ENCODE measurements at places on chromosomes 4 and X.

GRCh38 chrX:28981952-28982351 is 394.7 kb downstream of the IL1RAPL1 start:
- DNase-seq = no peak

GRCh38 chrX:38879631-38880220 is 78.5 kb downstream of the MID1IP1 start:
- no peak for DNase-seq

- no peak for DNase-seq
These were observed 25.6 kb upstream of the GPR78 start for GRCh38 chr4:8554555-8555100.

- DNase-seq = no peak
These were observed 512.0 kb upstream of the FAT1 start for GRCh38 chr4:187235456-187236170.

DNA sequence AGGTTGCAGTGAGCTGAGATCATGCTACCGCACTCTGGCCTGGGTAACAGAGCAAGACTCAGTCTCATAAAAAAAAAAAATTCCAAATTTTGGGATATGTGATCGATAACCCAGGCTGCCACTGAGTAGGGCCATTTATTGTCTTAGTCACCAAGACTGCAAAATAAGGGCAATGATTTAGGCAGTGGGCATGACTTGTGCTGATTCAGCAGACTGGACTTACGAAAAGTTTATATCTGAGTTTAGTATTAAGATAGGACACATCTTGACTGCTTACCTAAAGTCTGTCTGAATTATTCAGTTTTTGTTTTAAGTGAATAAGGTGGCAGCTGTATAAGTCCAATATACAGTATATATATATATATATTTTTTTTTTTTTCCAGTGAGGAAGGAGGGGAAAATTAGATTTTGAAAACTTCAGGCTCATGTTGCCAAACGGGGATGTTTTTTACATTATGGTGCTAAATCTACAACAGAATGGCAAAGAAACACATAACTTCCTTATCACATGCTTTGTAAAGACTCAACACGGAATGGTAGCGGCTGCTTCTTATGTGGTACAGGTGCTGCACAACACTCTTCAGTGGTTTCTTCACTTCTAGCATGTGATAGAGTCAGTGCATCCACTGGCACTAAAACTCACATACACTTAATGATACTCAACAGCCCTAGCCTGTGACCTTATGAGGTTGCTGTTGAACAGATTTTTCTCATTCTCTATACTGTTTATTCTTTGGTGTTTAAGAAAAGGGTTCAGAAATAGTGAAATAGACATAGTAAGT is 6.5 kb downstream of the TEX13D start:
- no peak for DNase-seq

GRCh38 chr4:3476341-3476747 is 13.2 kb downstream of the DOK7 start:
- DNase-seq = no peak

DNA sequence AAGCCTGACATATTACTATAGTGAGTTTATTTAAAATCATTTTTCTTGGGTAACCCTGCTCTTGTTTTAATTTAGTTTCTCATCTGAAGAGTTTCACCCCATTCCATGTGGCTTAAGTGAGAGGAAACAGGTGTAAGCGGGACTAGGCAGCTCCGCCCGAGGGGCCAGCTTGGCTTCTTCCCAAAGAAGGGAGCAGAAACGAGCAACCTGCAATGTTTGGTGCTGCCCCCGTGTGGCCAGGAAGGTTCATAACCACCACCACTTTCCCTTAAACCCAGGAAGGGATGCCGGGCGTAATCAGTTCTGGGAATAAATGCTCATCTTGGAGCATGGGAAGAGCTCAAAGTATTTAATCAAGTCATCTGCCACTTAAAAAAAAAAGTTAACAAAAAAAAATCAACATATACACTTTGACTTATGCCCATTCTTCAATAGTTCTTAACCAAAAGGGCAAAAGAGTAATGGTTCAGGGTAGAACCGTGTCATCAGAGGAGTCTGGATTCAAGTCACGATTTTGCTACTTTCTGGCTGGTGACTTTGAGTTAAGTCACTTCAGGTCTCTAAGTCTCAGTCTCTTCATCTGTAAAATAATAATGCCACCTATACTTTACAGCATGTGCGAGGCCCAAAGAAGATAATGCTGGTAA is 147.9 kb downstream of the NSUN7 start:
- peak; percentile 86 for DNase-seq

DNA sequence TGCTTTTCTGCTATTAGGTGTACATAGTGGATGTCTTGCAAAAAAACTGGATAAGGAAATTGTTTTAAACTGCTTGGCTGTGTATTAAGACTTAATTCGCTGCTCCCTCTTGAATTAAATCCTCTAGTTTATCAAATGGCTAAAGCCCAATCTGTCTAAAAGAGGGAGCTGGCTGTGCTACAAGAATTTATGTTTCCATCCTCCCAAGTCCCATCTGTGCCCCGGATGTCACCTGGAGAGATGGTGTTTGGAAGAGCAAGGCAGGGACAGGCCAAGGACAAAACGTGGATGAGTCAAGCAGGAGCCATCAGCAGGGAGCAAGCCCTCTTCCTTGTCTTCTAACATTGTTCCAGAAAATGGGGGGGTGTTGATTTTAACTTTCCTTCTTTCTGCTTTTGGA is 171.3 kb upstream of the LCORL start:
- DNase-seq = no peak

DNA sequence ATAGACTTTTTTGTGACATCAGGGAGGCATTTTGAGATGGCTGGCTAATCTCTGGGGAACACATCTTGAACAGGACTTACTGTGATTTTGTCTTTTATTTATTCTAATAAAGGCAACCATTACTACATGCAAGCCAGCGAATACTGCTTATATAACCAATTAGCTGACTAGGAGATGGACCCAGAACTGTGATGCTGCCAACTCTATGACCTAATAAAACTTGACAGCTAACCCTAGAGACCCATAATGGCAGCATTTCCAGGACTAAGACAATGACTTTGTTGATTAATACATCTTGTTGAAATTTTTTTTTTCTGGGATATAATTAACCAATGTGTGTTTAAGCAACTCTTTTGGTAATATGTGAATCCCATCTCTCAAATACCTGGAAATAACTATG is 584.6 kb downstream of the PRR32 start:
- DNase-seq = no peak

- DNase-seq = no peak
These were observed 57.3 kb upstream of the WDR19 start for GRCh38 chr4:39124885-39125599.

DNA sequence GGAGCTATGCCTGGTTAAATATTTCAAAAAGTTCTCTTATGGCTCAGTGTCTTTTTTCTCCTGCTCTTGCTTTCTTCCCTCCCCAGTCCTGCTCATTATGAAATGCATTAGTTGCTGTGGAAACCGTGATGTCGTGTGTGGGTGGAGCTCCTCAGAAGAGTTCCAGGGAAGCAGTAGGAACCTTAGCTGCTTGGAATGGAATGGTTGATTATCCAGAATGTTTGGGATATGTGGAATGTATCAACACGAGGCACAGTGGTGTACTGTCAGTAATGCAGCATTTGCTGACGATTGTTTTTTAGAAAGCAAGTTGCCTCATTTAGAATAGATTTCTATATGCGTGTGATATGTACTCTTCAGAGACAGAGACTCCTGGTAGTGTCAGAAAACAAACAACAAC is 333.2 kb downstream of the ARHGAP10 start:
- no peak for DNase-seq

DNA sequence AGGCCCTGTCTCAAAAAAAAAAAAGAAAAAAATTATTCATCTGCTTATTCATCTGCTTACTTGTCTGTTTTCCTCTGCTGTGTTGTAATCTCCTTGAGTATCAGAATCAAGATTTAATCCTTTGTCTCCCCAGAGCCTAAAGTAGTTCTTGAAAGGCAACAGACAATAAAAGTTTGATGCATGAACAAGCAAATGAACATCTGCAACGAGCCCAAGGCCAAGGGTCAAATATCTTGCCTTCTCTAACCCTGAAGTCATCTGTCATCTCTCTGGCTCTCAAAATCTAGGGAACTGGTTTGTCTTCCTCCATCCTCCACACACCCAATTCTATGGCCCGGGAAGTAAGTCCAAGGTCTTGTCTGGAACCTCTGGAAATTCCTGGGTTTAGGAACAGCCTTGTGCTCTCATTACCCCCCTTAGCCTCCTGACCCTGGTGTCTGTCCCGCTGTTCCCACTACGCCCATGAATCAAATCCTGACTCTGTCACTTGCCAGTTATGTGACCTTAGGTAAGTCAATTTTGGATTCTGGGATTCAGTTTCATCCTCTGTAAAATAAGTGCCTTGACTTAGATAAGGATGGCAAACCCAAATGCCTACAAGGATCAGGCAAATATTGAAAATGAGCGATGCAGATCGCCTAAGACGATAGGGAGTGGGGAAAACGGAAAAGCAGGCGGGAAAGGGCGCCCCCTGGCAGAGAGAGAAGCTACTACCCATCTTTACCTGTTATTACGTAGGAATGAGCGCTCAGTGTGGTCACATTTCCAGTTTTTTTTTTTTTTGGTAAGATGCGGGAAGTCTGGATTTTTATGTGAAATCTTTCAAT is 102.7 kb upstream of the DHX15 start:
- peak; percentile 78 for DNase-seq

- DNase-seq = peak; percentile 59
These were observed 35.4 kb upstream of the SORCS2 start for GRCh38 chr4:7156761-7157488.

DNA sequence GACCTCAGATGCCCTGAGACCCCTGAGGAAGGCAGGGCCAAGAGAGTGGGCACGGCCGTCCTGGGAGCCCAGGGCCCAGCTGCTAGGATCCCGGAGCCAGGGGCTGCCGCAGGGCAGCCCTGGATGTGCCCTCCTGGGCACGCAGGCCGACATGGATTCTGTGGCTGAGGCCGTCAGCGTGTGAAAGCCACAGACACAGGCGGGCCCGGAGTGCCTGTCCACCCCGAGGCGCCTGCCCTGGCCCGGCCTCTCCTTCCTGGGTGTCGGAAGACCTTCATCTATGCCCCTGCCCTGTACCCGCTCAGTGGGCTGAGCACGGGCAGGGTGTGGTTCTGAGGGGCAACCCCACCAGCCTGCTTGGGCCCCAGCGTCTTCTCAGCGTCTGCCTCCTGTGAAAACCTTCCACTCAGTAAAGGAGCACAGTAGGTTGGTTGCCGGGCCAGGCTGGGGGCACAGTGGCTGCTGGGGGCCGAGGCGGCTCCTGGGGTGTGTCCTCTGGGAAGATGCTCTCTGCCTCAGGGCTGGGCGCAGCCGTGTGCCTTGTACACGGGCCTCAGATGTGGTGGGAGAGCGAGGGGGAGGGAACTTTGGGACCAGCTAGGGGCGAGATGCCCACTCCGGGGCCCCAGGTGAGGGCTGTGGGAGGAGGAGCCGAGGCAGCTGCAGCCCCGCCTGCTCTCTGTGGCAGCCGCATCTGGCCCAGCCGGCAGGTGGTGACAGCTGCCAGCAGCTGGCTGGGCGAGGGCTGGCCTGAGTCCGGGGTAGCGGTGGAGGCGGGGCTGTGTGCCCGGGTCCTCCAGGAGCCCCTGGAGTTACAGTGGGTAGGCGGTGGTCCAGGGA is 20.8 kb downstream of the FGFRL1 start:
- no peak for DNase-seq

DNA sequence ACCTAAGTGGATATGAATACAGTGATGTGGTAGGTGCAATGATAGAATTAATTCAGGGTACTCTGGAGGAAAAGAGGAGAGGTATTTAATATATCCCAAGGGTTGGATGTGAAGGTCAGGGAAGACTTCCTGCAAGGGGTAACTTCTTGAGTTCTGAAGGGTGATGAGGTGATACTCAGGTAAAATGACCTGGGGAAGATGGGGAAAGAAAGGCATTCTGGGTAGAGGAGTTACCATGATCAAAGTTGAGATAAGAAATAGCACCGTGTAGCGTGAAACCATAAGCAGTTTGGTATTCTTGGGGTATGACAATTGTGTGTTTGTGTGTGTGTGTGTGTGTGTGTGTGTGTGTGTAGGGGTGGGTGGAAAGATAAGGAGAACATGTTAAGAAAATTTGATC is 270.4 kb upstream of the LCORL start:
- no peak for DNase-seq

DNA sequence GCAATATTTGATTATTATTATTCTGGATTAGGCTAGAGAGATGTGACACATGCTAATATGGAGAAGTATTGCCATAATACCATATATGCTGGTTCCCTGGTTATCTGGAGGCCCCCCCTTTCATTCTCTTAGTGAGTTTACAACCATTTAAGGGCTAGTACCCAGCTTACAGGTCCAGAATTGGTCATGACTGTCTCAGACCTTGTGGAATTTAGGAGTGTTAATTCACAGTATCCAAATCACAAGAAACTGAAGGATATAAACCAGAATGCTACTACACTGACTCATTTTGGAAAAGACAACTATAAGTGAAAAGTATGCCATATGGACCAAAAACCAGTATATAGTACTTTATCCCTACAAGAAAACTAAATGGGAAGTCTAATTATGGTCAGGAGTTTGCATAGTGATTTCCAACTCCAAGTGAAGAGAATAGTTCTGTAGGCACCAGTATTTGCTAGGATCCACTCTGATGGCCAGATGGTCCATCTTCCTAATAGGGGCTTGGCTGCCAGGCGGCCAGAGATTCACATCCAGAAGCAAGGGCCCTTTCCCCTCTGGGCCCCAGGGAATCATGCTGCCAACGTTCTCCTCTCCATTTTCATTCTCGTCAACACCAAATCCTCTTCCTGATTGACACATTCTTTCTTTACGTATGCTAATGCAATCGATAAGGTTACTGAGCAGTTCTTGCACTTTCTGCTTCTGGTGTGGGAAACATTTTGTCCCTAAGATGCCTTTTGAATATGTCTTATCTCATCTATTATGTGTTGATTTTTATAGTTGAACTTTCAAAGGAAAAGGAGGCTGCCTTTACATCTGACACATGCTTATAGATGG is 123.6 kb downstream of the SHROOM3 start:
- no peak for DNase-seq

DNA sequence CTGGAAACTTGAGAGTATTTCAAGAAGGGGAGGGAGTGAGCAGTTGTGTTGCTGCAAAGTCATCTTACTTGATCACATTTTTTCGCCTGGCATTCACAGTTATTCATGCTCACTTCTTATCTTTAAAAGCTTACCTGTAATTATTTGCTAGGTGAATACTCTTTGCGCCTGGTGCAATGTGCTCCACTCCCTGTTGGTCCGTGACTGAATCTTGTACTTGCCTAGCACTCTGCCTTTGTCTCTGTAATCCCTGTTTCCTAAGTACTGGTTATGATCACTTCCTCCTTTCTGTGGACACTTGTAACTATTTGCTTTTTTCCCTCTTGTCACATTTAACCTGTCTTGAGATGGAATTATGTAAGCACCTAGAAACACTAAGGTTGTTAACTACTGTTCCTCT is 5.8 kb downstream of the BMP2K start:
- DNase-seq = no peak

DNA sequence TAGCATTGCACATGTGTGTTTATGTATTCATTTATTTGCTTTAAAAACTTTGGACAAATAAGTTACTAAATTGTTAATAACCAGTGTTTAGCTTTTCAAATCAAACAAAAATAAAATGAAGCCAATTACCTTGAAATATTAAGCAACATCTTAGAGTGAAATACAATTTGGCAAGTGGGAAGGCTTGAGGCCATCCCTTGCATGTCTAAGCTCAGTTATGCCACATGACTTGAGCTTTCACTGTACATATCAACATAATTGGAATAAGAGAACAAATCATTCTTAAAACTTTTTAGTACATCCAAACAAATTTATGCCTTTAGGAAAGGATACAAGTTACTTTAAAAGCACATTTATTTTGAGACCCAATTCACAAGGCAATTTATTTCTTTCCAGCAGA is 640.6 kb downstream of the SPRY1 start:
- DNase-seq = no peak
